Activated T-cell treated with anti-CD3 and anti-CD28 coated beads, Interleukin-2, amount 50 U/mL, for 1 hour (primary cell): ENCODE measurements at places on chromosomes 7 and 10.

DNA sequence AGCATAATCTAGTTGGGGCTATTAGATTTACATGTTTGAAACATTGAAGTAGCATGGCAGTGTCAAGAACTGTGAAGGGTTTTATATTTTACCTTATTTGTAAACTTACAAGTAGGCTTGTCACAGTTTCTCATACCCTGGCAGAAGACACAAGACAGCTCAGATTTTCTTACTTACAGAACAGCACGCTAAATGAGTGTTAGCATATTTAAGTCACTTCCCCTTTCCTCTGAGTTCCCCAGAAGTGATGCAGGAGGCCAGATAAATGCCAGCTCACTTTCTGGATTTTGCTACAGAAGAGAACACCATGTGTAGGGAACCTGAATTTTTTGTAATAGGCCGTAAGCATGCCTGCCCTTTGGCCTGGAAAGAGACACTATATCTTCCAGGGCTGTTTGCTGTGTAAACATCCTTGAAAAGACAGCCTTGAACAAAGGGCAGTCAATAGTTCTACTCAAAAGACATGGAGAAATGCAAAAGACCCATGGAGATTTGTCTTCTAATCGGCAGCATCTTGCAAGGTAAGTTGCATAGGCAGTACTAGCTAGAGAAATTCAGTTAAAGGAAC is 279.1 kb downstream of the PHF14 start:
- DNase-seq, result no peak

- DNase-seq, result no peak
Measured at GRCh38 chr7:108660465-108660864, 90.8 kb downstream of the DNAJB9 start.

GRCh38 chr7:6338551-6339274 is 66.3 kb upstream of the CYTH3 start:
- DNase-seq, result no peak

- no peak for DNase-seq
Measured at GRCh38 chr7:151524331-151524730, 4.6 kb upstream of the RHEB start.

DNA sequence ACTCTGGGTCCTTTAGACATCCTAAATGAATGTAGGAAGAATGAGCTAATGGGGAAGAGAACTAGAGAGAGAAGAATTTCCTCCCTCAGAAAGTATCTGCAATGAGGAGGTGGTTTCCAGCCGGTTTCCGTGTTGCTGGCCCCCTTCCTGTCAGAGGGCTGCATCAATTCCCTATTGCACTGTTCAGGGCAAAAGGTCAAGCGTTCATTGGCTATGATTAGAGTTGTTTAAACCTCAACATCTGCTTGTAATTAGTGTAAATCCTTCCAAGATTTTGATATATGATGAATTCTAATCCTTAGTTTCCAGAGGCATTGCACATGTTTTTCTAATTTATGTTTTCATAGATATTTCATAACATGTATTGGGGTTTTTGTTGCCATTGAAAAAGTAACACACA is 107.3 kb upstream of the SGCE start:
- no peak for DNase-seq

DNA sequence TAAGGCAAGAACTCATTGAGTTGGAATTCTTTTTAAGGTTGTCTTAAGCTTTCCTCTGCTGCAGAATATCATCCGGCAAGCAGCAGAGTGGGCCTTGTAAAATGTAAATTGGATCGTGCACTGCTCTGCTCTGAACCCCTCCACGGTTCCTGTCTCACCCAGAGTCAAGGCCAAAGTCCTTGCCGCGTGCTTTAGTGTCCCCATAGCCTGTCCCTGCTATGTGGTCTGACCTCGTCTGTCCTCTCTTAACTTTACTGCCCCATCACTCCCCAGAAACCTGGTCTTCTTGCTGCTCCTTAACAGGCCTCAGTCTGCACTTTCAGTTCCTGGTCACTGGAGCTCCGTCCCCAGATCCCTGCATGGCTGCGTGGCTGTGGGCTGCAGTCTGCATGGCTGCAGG is 121.6 kb upstream of the SDK1 start:
- no peak for DNase-seq

DNA sequence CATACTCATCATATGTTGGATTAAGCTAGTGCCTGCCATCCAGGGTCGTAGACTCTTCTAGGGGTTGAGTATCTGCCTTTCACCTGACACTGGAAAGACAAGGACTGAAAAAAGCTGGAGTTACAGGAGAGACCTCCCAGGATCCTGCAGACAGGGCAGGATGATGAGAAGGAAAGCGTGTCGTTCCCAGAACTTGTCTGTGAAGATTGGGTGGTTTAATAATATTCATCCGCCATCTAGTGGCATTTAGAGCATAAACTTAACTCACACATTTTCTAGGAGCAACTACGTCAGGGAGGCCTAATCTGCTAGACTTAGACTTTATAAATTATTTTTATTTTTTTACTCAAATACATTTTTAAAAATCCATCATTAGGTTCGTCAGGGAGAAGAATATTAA is 59.6 kb downstream of the ADRB1 start:
- DNase-seq, result no peak

DNA sequence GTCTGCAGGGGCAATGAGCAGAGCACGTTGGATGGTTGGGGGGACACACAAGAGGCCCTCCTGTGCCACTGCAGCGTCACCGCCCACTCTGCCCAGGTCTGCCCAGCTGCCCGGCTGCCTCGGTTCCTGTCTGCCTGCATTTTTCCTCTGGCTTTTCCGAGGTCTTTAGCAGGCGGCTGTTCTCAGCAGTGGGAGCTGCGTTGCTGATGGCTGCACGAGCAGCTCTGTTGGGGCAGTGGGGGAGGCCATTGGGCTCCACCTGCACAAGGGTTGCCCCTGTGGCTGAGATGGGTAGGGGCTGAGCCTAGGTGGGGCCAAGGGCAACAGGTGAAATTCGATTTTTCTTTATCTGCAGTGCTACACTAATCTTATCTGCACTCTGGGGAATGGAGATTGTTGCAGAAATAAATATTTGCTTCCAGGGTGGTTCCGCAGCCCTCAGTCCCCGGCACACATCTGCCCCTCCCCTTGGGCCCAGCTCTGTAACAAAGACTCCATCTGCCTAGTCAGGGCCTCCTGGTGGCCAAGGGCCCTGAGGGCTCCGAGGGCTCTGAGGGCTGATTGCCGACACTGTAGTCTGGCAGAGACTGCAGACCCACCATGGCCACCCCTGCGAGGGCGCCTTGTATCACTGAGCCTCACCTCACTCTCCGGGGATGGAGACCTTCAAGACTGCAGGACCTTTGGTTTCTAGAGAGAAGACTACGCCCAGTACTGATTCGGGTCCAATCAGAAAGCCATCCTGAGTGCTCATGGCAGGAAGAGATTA is 141.7 kb upstream of the SHH start:
- no peak for DNase-seq
